ENCODE measurements at places on chromosomes 1 and 21. TPM values are rescaled to one million over a fixed set of nuclear protein-coding genes. Genes with fewer than 3 reads are reported as not detected.

- no peaks in the 10 kb centered on the region for H3K36me3 ChIP-seq
- no peaks in the 10 kb centered on the region for H3K4me1 ChIP-seq
- H3K4me3 ChIP-seq: no peak overlapping the region
- no peak overlapping the region for H3K27ac ChIP-seq
- H3K27me3 ChIP-seq: no peaks in the 10 kb centered on the region
Observed at GRCh38 chr1:221040101-221040500, 160.9 kb downstream of the HLX start.

Gene ADCY10
- 0.16 TPM for total RNA-seq

GRCh38 chr1:112882271-112882744, 73.7 kb downstream of the SLC16A1 start:
- DNase-seq: no peak
- no peaks in the 10 kb centered on the region for H3K27me3 ChIP-seq
- no peaks in the 10 kb centered on the region for H3K36me3 ChIP-seq
- no peak overlapping the region for H3K4me3 ChIP-seq

DNA sequence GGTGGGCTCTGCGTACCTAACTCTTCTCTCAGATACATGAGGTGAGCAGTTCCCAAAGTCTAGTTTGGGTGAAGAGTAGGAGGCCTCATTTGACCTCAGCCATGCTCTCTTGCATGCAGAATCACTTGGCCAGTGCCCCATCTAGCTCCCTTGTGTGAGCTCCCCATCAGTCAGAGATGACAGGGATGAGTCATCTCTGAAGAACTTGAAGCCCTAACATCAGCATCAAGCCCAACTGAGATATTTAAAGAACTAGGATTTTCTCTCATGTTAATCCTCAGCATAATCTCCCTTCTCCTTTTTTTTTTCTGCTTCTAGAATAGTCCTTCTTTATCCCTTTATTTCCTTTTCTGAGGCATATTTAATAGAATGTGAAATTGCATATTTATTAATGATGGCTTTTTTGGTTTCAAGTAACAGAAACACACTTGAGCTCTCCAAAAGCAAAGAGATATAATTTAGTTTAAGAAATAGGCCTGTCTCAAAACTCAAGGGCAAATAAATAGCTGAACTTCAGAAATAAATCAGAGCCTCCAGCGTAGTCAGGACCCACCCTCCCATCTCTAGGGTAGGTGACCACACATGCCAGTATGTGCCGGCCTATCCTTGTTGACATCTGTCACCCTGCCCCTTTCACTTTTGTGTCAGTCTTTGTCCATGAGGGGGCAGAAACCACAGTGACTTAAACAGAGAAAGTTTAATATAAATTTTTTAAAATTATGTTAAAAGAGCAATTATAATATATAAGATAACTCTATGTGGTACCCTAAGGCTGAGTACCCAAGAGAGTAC, 112.3 kb downstream of the TSEN15 start:
- no peaks in the 10 kb centered on the region for H3K27me3 ChIP-seq
- H3K4me3 ChIP-seq: no peak overlapping the region
- no peak overlapping the region for H3K27ac ChIP-seq
- H3K4me1 ChIP-seq: no peaks in the 10 kb centered on the region
- no peaks in the 10 kb centered on the region for H3K36me3 ChIP-seq

- no peaks in the 10 kb centered on the region for H3K36me3 ChIP-seq
- H3K4me3 ChIP-seq: peak within 1 kb of the TSS; percentile 32
- no peaks in the 10 kb centered on the region for H3K4me1 ChIP-seq
- no peak within 1 kb of the TSS for H3K27ac ChIP-seq
- no peak for DNase-seq
- no peaks in the 10 kb centered on the region for H3K27me3 ChIP-seq
Observed at GRCh38 chr1:6419804-6420453, at the start of gene HES2. HES2 (minus strand) TSS chr1:6419919; CDS start chr1:6419820, 99 bp downstream.

- no peak overlapping the region for H3K27ac ChIP-seq
- H3K4me3 ChIP-seq: no peak overlapping the region
- no peak for DNase-seq
- H3K27me3 ChIP-seq: no peaks in the 10 kb centered on the region
- no peaks in the 10 kb centered on the region for H3K4me1 ChIP-seq
Observed at GRCh38 chr1:41754540-41754939, 164.2 kb downstream of the HIVEP3 start.

- no peaks in the 10 kb centered on the region for H3K36me3 ChIP-seq
- H3K4me1 ChIP-seq: no peaks in the 10 kb centered on the region
- no peak overlapping the region for H3K27ac ChIP-seq
Observed at GRCh38 chr21:25660233-25660632, 21.2 kb downstream of the JAM2 start.

DNA sequence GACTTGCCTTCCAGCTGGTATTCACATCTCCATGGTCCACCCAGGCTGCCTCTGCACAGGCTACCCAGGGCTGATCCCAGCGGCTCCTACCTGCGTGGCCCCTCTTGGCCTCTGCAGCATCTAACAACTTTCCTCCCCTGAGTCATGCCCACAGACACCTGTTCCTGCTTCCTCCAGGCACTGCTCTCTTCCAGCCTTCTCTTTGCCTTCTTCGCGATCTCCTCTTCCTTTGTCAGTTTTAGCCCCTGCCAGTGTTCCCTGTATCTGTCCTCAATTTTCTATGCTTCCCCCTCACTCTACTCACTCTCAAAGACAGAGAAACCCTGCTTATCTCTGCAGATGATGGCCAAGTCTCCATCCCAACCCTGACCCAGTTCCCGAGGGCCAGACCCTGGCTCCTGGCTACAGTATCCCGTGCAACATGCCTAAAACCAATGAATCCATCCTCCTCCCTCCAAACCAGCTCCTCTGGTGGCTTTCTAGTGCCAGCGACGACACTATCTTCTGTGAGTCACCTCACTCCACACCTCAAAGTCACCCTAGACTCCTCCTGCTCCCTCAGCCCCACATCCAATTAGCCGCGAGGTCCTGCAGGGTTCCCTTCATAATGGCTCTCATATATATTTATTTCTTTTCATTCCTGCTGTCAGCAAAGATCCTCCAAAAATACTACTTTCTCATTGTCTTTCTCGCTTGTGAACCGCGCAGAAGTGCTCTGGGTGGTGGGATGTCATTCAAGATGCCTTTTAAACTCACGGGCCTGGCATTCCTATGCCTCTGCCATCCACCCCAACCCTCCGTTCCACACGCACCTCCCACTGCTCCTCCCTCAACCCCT, 259.2 kb downstream of the TOMM20 start:
- H3K27ac ChIP-seq: no peak overlapping the region
- DNase-seq: no peak
- H3K36me3 ChIP-seq: no peaks in the 10 kb centered on the region
- no peaks in the 10 kb centered on the region for H3K27me3 ChIP-seq
- H3K4me1 ChIP-seq: no peaks in the 10 kb centered on the region
- H3K4me3 ChIP-seq: no peak overlapping the region

DNA sequence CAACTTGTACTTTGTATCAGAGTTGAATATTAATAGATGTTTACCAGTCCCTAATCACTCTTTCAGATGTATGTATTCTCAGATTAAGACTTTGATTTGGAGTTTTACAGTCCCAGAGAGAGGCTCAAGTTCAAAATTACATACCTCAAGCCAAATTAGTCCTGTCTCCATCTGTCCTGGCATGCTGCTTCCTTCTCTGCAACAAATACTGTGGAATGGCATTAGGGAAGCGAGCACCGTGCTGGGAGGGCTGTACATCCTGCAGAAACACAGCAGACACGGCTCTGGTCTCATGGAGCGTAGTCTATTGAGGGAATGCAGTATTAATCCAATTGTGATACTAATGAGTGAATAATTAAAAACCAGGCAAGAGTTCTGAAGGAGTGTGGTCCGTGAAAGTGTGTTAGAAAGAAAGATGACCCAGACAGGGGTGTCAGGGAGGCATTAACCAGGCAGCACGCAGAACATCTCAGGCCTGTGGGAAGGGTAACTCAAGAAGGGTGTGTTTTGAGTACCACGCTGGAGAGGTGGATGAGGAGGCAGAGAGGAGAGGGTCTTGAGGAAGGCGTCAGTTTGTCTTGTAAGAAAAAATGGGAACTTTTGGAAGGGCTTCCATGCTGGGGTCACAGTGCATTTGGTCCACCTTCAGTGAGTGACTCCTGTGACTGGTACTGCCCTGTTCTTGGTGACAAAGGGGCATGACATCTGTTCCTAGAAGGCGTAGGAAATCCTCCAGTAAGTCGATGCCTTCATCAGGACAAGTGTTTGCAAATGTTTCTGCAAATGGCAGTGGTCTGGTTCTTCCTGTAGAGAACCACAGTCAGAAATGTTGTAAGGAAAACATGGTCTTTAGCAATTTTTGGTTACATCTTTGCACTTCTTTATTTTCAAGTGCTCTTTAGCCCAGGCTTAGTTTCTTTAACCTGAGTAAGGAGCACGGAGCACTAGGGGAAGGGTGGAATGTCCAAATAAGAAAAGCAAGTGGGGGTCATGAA, 1.6 kb downstream of the RAB4A start:
- H3K4me1 ChIP-seq: peaks cover 4% of the 10 kb centered on the region
- no peaks in the 10 kb centered on the region for H3K36me3 ChIP-seq
- H3K27me3 ChIP-seq: no peaks in the 10 kb centered on the region

Gene PDE4B
- total RNA-seq: 16.8 TPM

Gene FGR
- 12.1 TPM for total RNA-seq

GRCh38 chr1:111861523-111861922, 105.8 kb downstream of the DDX20 start:
- H3K36me3 ChIP-seq: no peaks in the 10 kb centered on the region
- no peak for DNase-seq
- H3K27me3 ChIP-seq: no peaks in the 10 kb centered on the region
- no peak overlapping the region for H3K27ac ChIP-seq
- no peaks in the 10 kb centered on the region for H3K4me1 ChIP-seq

Gene ISG20L2
- 20.6 TPM for total RNA-seq

Gene SPATA6
- 33.2 TPM for total RNA-seq

All from aorta (tissue), 5 donors.